ENCODE measurements at places on chromosomes 11 and 22.

DNA sequence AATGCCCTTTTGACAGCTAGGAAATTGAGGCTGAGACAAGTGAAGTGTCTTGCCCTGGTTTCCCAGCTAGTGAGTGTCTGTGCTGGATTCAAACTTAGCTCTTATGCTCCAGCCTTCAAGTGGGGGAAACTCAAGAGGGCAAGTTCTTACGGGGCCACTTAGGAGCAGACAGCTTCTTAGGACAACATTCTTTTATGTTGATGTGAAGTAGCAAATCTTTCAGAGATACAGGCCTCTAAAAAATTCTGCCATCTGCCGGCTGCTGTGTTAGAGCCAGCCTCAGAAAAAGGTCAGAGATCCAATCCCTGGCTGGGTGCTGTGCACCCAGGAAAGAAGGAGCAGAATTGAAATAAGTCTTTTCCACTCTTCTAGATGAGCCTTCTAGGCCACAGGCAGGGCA is 26.6 kb downstream of the TIMP3 start:
- no peak for DNase-seq

GRCh38 chr22:36544107-36544620 is 15.2 kb upstream of the EIF3D start:
- no peak for DNase-seq

GRCh38 chr11:80584661-80585060 is 1143.8 kb upstream of the TENM4 start:
- DNase-seq, result no peak

GRCh38 chr11:108718466-108718865 is 53.6 kb downstream of the DDX10 start:
- DNase-seq, result no peak

DNA sequence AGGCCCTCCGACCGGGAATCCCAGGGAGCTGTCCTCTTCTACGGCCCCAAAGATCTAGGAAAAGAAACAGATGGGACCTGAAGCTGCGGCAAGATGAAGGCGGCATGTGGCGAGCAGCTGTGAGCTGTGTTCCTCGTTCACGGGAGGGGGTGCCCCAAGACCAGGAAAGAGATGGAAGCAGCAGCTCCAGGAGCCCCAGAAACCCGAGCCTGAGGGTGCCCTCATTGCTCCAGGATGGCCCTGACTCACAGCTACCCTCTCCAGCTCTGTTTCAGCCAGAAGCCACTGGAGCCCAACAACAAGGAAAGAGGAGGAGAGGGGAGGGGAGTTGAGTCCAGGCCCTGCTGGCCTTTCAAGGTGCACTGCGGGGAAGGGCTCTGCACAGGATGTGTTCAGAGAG is 23.7 kb upstream of the NAP1L4 start:
- DNase-seq, result no peak

DNA sequence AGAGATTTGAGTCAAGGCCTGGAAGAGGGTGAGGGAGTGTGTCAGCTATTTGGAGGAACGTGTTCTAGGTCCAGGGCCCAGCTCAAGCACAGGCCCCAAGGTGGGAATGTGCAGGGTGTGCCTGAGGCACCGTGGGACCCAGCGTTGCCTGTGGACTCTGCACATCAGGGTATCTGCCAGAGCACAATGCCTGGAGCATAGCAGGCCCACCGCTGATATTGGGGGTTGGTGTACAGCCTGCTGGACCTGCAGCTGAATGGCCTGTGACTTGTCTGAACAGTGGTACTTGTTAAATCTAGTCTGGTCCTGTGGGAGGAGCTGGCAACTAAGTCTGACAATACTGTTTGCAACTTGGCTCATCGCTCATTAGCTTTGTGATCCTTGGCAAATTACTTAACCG is 131.7 kb downstream of the GRIK4 start:
- DNase-seq, result no peak

GRCh38 chr11:69601011-69601975 is 39.7 kb upstream of the CCND1 start:
- no peak for DNase-seq

GRCh38 chr22:41216984-41217383 is 11.9 kb downstream of the L3MBTL2 start:
- DNase-seq, result no peak
